ENCODE measurements at places on chromosomes 6 and 20.

GRCh38 chr20:35842361-35842760 lies 70.5 kb downstream of the PHF20 start:
- no peak for DNase-seq

GRCh38 chr6:117933471-117933870 lies 26.4 kb downstream of the SLC35F1 start:
- no peak for DNase-seq

DNA sequence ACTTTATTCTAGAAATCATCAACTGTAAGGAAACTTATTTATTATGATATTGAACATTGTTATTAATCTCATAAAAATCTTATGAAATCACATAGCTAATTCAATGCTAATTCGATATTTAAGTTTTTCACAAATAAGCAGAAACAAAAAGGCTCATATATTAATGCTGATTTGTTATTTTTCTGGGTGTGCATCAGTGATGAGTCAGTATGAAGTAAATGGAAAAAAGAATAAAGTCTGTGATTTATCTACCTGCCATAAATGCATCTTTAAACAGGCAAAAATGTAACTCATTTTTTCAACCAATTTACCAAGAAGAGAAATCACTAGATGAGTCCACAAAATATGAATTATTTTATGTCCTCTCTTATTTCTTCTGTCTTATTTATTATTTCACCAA lies 253.5 kb downstream of the PTPRK start:
- no peak for DNase-seq

- no peak for DNase-seq
Observed at GRCh38 chr6:116399287-116399686, 28.5 kb downstream of the DSE start.

DNA sequence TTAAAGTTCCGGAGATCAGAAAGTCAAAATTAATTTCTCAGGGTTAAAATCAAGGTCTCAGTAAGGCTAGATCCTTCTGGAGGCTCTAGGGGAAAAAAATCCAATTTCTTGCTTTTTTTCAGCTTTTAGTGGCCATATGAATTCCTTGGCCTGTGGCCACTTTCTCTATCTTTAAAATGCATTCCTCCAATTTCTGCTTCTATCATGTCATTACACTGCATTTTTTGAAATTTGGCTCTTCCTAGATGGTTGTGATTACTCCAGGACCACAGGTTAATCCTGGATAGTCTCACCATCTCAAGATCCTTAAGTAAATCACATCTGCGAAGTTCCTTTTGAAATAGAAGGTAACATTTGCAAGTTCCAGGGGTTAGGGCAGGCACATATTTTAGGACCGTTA lies 1294.9 kb upstream of the CITED2 start:
- DNase-seq, result no peak

DNA sequence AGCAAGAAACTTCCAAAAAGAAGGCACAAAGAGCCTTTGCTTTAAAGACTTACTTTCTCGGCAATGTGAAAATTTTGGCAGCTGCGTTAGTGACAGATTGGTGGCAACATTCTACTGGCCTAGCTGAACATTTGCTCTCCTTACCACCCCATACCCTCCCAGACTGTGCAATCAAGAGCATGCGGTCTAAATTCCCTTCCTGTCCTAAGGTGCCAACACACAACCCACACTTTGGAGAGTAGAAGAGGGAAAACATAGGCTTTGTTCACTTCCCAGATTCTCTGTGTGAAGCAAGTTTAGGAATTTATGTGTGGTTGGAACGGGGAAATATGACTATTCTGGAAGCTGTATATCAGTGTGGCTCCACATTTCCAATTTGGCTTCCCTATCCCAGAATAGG lies 29.8 kb upstream of the NEDD9 start:
- no peak for DNase-seq

DNA sequence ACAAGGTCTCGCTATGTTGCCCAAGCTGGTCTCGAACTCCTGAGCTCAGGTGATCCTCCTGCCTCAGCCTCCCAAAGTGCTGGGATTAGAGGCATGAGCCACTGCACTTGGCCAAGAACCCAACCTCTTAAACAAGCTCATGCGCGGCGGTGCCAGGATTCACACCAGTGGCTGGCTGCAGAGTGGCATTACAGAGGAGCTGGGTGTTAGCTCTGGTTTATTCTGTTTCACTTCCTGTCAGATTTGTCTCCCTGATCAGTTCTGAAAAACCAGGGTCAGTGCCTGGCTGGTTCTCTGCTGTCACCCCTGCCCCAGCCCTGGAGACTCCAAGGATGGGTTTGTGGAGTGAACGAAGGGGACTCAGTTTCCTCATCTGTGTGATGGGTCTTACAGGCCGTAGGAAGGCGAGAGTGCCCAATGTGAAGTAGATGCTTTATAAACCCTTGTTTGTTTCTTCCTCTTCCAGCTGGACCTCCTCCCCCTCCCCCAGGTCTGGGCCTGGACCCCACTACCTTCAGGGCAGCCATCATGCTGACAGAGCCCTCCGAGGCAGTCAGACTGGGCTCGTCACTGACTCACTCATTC lies 63.4 kb downstream of the UBE2V1 start:
- no peak for DNase-seq

- DNase-seq, result no peak
Observed at GRCh38 chr6:12577124-12577850, 139.3 kb upstream of the PHACTR1 start.

- DNase-seq, result peak; percentile 90
Observed at GRCh38 chr6:36441307-36441894, 1.3 kb downstream of the PXT1 start.

DNA sequence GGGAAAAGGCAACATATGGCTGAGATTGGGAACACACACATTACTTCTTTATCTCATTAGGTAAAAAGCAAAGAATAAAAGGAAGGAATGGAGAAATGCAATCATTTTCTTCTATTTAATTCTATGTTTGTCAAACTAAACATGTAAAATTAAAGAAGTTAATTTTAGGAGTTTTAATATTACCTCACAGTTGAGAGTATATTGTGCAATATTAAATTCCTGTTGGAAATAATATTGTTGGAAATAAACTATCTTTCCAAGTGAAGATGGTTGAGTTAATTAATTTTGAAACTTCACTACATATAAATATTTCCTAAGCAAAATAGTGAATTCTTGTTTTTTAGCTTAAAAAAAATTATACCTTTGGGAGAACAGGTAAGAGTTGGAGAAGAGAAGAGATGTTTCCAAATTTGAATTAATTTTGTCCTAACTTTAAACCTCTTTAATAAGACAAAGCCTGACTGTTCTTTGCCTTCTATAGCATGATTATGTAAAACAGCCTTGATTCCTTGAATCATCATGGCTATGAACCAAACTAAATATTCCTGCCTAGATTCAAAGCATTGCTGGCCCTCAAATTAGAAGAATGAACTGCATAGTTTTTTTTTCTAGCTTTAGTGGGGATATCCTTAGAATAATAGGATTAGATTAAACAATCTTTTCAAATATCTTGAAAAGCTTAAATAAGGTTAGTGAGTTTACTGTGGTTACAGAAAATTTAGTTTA lies 1349.1 kb upstream of the ADGRB3 start:
- DNase-seq, result no peak
